Activated naive CD8-positive, alpha-beta T cell treated with anti-CD3 and anti-CD28 coated beads, Interleukin-2, amount 10 ng/mL, durations not matched to agents 7 days and 5 days (primary cell): ENCODE measurements at places on chromosomes 1 and 21. TPM values are rescaled to one million over a fixed set of nuclear protein-coding genes. Genes with fewer than 3 reads are reported as not detected.

DNA sequence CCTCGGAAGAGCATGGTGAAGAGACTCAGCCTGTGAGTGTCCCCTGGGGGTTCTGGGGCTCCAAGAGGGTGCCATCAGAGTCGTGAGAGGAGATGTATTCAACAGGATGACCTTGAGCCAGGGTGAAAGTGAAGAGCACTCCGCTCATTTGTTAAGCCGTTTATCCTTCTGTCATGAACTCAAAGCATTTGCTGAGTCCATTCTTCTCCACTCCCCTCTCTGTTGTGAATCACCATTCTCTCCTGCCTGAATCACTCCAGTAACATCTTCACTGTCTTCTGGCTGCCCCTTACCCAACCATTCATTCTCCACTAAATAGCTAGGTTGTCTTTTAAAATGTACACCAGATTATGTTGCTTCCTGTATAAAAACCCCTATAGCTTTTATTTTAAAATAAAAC lies 102.2 kb downstream of the RGL1 start:
- DNase-seq, result no peak
- H3K27ac ChIP-seq, result no peak overlapping the region
- no peaks in the 10 kb centered on the region for H3K27me3 ChIP-seq
- H3K4me3 ChIP-seq, result no peak overlapping the region
- H3K36me3 ChIP-seq, result peaks cover 4% of the 10 kb centered on the region

GRCh38 chr1:54377040-54377691 lies 29.0 kb downstream of the SSBP3 start:
- H3K4me1 ChIP-seq, result peaks cover 70% of the 10 kb centered on the region
- H3K27ac ChIP-seq, result peak overlapping the region; percentile 71
- H3K27me3 ChIP-seq, result no peaks in the 10 kb centered on the region
- no peak for DNase-seq
- H3K4me3 ChIP-seq, result peak overlapping the region; percentile 43

GRCh38 chr1:75690547-75690946 lies 34.0 kb upstream of the ACADM start:
- DNase-seq, result no peak
- no peaks in the 10 kb centered on the region for H3K4me1 ChIP-seq
- H3K36me3 ChIP-seq, result no peaks in the 10 kb centered on the region
- H3K27me3 ChIP-seq, result no peaks in the 10 kb centered on the region
- H3K27ac ChIP-seq, result no peak overlapping the region
- H3K4me3 ChIP-seq, result no peak overlapping the region

DNA sequence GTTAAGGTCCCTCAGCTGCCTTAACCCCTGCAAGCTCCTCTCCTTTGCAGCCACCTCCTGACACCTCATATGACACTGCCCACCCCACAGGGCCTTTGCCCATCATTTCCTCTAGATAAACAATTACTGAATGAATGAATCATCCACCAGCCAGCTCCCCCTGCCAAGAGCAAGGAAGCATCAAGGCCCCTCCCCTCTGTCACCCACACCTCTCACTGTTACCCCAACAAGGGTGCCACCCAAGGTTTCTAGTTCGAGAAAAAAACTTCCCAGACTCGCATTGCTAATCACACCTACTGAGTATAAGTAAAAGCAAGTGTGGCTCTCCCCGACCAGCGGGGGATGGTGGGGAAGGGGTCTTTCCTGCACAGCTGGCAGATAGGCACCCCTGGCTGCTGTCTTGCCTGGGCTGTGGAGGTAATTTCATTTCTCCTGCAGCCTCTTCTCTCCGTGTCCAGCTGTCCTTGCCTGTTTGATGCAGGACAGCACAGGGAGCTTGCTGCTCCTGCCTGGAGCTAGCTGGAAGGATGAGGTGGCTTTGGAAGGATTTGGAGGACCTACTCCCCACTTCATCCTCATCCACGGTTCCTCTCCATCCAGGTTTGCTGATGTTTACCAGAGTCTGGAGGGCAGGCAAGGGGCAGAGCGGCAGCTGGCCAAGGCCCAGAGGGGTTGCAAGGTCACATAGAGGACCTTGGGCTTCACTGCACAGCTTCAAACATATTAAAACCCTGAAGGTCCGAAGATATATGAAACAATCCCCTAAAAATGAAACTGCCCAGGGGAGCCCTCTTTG lies 33.1 kb upstream of the LBR start:
- peak; percentile 29 for DNase-seq
- H3K4me1 ChIP-seq, result peaks cover 20% of the 10 kb centered on the region
- peaks cover 2% of the 10 kb centered on the region for H3K36me3 ChIP-seq
- no peaks in the 10 kb centered on the region for H3K27me3 ChIP-seq

ZNF593OS gene
- not detected for total RNA-seq
